ENCODE measurements at places on chromosomes 3 and 15. TPM values are rescaled to one million over a fixed set of nuclear protein-coding genes. Genes with fewer than 3 reads are reported as not detected.

ANKRD63 gene
- polyA plus RNA-seq: not detected

GABRR3 gene
- not detected for polyA plus RNA-seq

HCLS1 gene
- polyA plus RNA-seq: 24.6 TPM

CAND2 gene
- polyA plus RNA-seq: 1.2 TPM

POLQ gene
- polyA plus RNA-seq: 0.19 TPM

TRPM1 gene
- 0.15 TPM for polyA plus RNA-seq

HRG gene
- not detected for polyA plus RNA-seq

PRSS50 gene
- not detected for polyA plus RNA-seq

RPP25 gene
- 8.7 TPM for polyA plus RNA-seq

HESX1 gene
- polyA plus RNA-seq: 1.8 TPM

DNA sequence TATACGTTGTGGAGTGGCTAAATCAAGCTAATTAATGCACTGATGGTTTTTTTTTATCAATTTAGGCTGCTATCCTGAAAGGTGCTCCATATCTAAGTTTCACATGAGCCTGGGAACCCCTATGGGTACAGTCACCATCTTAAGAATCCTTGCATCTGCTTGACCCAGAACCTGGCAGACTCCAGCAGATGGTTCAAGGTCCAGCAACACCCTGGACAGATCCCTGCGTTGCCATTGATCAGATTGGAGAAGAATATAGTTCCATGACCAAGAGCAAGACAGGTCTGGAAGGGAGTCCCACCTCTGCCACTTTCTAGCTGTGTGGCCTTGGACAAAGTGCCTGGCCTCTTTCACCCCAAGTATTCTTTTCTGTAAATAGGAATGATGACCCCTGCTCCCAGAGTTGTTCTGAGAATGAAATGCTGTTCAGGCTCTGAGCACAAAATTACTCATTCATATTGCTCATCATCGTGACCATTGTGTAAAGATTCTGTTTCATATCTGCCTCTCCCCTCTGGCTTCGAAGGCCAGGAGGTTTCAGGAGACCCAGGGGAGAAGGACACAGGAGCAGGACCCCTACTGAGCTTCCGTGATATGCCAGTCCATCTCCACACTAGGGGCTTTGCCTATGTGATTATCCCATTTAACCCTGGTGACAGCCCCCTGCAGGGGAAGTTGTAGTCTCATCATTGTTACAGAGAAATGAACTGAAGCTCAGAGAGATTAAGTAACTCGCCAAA lies 30.0 kb upstream of the TSEN2 start:
- DNase-seq: no peak

GRCh38 chr3:66377800-66378199 lies 123.0 kb downstream of the LRIG1 start:
- DNase-seq: no peak

GRCh38 chr15:88605189-88606069 lies 15.7 kb upstream of the AEN start:
- DNase-seq: peak; percentile 84

GRCh38 chr15:50145451-50145872 lies 26.4 kb upstream of the ATP8B4 start:
- no peak for DNase-seq

- no peak for DNase-seq
These were observed 24.5 kb downstream of the PDE8A start for GRCh38 chr15:85006201-85006600.

DNA sequence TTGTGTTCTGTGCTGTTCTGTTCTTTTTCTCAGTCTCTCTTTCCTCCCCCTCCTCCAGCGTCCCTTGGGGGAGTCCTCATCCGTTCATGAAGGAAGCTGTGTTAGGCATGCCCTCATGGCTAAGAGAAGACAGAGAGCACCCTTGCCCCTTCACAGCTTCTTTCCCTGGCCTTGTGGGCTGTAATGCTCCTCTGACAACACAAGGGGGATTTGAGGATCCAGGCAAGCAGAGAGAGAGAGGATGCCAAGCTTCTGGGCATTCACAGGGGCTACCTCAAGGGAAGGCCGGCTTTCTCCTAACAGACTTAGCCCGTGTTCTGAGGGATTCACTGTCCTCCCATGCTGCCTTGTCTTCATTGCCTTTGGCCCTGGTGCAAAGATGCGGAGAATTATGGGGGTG lies 389.5 kb downstream of the LRTM1 start:
- no peak for DNase-seq

- no peak for DNase-seq
These were observed 929.2 kb upstream of the CFAP20DC start for GRCh38 chr3:59978979-59979378.

- DNase-seq: no peak
These were observed 2.5 kb downstream of the PLD1 start for GRCh38 chr3:171807806-171808205.

GRCh38 chr3:141356046-141356445 lies 12.3 kb upstream of the ZBTB38 start:
- DNase-seq: no peak

GRCh38 chr15:63236272-63236671 lies 41.1 kb upstream of the APH1B start:
- no peak for DNase-seq

GRCh38 chr15:27214032-27214431 lies 243.1 kb downstream of the GABRG3 start:
- no peak for DNase-seq

DNA sequence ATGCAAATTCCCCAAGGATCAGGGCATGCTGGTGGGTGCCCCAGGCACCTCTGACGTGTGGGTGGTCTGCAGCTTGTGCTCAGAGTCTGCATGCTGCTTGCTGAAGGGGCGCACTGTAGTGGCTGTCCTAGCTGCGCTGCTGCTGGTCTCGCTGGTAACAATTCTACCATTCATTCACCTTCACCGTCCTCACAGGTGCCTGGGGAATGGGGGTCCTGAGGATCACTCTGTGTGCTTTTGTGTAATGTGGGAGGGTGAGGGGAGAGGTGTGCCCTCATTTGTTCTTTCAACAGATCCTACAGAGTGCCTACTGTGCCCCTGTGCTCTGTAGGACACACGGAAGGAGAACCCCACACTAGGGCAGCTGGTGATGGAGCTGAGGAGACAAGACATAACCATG lies 2.1 kb upstream of the ITGA11 start:
- DNase-seq: no peak

DNA sequence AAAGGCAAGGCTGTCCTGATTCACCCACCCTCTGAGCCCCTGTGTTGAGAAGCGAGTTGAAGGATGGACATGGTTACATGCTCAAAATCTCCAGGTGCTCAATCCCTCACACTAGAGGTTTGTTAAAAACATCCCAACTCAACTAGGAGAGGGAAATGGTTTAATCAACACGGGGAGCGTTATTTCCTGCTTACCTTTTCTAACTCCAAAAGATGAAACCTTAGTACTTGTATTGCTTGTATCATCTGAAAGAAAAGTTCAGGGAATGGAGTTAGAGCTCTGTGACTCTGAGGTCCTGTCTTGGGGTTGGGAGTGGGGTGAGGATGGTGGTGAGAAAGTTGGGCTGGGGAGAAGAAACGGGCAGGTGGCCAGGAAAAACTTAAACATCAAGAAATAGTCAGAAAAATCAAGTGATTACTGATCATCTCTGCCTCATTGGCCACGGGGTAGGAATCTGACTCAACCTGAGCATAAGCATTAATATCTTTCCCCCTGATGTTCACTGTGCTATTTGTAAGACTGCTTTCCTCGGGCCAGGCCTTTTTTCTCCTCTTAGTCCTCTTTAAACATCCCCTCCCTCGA lies 5.9 kb downstream of the MEIS2 start:
- DNase-seq: peak; percentile 44

- no peak for DNase-seq
These were observed 10.3 kb downstream of the NCBP2 start for GRCh38 chr3:196931828-196932587.

- DNase-seq: no peak
These were observed 15.8 kb upstream of the CYP11A1 start for GRCh38 chr15:74383286-74383685.

GRCh38 chr15:96165775-96166174 lies 164.7 kb upstream of the NR2F2 start:
- DNase-seq: no peak

DNA sequence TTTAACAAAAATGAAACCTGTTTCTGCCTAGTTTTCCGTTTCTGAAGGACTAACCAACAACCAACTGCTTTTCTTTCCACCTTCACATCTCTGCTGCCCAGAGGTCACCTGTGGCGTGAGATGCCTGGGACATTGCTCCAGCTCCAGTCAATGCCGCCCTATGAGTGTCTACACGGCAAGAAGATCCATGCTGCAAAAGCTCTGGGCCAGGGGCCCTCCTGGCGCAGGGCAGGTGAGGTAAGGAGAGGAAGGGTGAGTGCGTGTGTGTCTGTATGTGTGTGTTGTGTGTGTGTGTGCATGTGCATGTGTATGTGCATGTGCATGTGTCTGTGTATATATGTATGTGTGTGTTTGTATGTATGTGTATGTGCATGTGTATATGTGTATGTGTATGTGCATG lies 131.4 kb downstream of the NSMCE3 start:
- DNase-seq: no peak
